Stimulated activated CD8-positive, alpha-beta memory T cell treated with anti-CD3 and anti-CD28 coated beads, Interleukin-15, amount 100 ng/mL, for 4 hours (primary cell): ENCODE measurements at places on chromosomes 1 and 21.

DNA sequence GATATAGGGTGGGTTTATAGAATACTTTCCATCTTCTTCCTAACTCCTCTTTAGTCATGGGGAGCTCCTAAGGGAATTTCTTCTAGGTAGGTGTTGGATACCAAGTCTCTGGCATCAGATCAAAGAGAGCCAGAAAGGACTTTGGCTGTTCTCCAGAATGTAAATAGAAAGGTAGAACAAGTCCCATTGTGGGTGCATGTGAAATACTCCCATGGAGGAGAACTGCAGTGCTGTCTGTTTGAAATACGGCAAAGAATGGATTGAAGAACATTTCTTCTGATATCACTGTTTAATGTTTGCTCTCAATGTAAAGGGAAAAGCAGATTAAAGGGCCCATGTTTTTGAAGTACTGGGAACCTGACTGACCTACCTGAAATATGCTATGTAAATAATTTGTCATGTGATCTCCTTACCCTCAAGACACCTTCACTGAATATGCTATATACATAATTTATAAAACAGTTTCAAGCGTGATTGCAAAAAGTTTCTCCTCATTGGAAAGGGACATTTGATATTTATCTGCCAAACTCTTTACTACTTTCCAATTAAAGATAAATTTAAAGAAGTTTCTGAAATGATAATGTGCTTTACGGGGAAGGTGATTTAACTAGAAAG is 65.9 kb downstream of the LAMC1 start:
- no peak for DNase-seq

GRCh38 chr1:35220976-35221375 is 28.0 kb upstream of the SFPQ start:
- no peak for DNase-seq

- DNase-seq = no peak
Observed at GRCh38 chr1:161133220-161133740, 813 bp upstream of the DEDD start.

GRCh38 chr1:169741666-169742394 is 8.0 kb upstream of the SELE start:
- no peak for DNase-seq

DNA sequence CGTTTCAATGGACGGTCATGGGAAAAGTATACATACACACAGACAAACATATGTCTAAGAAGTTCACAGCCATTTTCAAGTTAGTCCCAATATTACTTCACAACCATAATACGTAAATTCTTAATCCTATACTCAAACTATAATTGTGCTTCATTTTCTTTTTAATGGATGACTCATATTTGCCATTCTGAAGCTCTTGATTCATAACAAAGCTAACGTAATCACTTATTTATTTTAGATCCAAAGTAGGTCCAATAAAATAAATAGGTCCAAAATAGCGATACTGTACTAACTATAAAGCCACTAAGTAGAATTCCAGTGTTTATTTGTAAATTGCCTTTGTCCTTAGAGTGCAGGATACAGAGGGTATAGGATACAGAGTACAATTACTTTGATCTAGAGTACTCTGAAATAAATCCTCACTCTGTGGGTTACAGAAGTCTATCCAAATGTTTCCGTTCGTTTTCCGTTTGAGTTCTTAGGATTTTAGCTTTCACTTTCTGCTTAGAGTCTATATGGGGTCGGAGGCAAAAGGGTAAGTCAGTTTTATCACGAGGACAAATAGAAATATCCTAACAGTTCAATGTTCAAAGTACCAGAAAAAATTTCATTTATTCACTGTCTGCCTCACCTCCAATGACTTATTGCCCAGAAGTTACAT is 8.8 kb upstream of the C1orf115 start:
- no peak for DNase-seq

DNA sequence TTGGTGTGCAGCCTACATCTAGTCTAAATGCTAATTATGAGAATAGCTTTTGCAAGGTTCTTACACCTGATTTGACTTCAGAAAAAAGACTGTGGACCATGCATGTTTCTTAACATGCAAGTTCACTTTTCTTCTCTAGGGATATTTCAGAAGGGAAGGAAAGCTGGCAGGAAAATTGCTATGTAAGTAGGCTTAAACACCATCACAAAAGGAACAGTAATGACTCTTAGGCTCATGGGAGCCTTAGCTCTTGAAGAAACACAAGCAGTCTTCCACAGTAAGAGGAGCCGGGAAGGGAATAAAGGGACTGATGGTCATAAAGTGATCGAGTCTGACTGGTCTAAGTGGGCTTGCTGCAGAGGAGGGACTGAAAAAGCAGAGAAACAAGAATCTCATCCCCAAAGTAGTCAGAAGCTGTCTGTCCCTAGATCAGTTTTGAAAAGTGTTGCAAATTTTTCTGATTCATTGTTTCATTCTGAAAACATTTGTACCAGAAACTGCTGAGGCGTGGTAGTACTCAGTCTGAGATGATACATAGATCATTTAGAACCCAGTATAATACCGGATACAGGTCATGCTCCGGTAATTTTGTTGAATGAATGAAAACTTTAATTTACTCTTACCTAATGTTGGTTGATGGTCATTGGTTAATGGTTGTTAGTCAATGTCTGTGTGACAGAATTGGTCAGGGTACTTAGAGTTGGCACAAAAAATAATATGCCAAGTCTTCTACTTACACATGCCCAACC is 40.9 kb downstream of the SMYD2 start:
- no peak for DNase-seq

DNA sequence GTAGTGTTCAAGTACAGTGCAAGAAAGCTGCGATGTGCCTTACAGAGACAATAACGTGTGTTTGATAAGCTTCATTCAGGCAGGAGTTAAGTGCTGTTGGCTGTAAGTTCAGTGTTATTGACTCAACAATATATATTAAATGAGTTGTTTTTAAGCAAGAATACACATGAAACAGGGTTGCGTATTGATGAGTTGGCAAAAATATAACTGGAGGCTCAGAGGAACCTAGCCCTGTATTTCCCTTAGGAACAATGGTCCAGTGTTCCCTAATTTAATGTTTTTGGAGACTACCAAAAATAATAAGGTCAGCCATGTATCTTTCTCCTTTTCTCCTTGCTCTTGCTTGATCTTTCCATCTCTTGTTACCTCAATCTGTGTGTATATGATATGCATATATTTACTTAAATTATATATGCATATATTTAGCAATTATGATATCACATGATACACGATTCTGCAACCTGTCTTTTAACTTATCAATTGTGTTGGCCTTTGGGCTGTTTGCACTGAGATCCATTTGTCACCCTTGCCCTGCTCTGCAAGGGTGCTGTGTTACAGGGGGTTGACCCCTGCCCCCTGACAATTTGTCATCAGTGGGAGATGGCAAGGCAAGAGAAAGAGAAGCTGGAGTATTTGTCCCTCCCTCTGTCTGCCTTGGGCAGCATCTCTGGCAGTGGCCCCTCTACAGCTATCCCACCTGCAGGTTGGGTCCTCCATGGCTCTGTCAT is 109.7 kb downstream of the FGGY start:
- DNase-seq = no peak

DNA sequence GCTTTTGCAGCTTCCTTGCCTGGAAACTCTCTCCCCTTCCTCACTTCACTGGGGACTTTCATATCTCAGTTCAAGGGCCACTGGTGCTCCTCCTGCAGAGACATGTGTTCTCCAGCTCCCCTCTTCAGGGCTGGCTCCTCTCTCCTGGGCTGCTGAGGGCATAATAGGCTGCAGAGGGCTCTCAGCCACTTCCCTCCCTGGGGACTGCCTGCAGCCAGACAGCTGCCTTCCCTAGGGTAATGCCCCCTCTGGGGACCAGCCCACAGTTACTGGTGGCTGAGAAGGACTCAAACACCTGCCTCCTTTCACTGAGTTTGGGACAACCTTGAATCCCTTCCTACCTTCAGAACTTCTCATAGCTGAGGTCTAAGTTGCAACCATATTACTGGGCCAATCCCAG is 104.8 kb upstream of the POU3F1 start:
- no peak for DNase-seq

DNA sequence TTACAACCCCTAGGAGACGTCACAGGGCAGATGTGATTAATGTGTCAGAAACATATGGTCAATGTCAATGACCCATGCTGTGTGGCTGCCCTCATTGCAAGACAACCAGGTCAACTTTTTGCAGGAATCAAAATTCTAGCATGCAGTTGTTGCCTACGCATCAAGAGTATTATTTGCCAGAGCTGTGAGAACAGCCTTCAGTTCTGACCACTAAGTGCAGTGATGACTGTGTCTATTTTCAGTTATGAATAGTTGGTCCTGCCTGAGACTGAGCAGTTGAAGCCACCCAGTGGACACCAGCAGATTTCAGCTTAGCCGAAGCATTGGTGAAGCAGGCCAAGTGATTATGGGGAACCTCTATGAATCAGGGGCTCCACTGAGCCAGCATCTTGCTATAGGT is 47.3 kb downstream of the LYPLAL1 start:
- DNase-seq = no peak

DNA sequence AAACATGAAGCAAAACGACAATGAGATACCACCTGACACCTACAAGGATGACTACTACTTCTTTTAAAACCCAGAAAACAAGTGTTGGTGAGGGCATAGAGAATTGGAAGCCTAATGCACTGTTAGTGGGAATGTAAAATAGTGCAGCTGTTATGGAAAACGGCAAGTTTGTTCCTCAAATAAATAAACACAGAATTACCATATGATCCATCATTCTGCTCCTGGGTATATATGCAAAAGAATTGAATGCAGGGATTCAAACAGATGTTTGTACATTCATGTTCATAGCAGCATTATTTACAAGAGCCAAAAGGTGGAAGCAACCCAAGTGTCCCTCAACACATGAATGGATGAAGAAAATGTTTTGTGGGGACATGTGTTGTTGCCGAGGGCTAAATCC is 1.4 kb upstream of the S100A8 start:
- no peak for DNase-seq

DNA sequence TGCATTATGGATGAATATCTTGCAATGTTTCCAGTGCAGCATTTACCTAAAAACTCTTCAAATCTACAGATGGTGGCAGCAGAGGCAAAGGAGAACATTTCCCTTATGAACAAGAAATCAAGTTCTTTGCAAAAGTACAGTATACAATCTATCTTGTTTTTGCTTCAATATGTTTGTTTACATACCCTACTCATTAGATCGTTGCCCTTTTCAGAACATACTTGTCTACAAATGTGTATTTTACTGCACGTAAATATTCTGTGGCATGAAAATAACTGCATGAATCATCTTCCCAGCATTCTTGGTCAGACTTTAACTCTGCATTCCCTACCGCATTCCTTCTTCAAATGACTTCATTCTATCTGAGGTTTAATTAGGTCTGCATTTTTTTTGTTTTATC is 212.7 kb downstream of the ZP4 start:
- DNase-seq = no peak
